ENCODE measurements at places on chromosomes 11 and 22.

- DNase-seq: no peak
These were observed 38.3 kb downstream of the IRAG1 start for GRCh38 chr11:10655227-10655626.

DNA sequence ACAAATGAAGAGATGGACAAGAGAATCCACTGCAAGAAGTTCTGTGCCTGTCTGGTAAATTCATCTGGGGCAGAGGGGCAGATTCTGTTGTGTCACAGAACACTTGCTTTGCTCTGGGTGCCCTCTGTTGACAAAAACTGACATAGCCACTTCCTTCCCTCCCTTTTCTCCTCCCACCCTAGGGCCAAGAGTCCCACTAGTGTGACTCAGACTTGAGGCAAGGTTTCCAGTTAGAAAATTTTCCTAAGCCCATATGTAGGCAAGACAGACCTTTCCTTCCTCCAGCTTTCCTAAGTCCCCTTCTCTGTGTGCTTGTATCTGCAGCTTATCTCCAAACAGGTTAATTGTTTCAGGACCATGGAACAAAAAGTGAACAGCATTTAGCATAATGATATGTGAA is 106.8 kb downstream of the RBFOX2 start:
- DNase-seq: peak; percentile 9

DNA sequence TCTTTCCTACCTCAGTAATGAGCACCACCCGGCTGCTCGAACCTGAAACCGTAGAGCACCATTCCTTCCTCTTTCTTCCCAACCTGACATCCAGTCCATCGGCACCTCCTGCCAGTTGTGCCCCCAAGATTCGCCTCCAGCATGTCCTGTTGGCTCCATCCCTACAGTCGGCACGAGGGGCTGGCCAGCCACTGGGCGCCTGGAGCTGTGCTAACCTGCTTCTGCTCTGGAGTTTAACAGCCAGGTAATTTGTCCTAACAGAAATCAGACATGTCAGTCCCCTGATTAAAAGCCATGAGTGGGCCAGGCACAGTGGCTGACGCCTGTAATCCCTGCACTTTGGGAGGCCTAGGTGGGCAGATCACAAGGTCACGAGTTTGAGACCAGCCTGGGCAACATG is 16.8 kb downstream of the FDX1 start:
- DNase-seq: no peak

- DNase-seq: no peak
These were observed 30.8 kb downstream of the ACO2 start for GRCh38 chr22:41499624-41500280.

- no peak for DNase-seq
These were observed 77.9 kb downstream of the THAP12 start for GRCh38 chr11:76302996-76303395.

- peak; percentile 78 for DNase-seq
These were observed 56.1 kb downstream of the AMBRA1 start for GRCh38 chr11:46537537-46538295.

DNA sequence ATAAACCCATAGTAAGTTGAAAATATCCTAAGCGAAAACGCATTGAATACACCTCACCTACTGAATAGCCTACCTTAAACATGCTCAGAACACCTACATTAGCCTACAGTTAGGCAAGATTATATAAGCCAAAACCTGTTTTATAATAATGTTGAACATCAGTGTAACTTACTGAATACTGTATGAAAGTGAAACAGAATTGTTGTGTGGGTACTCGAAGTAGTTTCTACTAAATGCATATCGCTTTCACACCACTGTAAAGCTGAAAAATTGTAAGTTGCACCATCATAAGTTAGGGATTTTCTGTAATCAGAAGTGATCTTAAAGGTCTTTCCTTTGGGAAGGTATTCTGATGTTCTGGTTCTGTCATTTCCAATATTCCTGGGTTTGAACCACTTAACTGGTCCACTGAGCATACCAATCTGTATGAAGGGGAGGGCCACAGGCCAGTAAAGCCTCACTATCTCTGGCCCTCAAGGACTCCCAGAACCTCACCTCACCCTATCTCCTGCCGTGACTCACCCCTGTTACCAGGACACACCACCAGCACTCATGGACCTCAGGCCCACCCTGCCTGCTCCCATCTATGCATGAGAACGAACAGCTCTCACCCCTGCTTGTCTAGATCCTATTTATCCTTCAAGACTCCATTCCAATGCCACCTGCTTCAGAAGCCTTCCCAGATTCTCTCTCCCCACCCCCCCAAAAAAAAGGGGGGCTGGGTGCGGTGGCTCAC is 70.0 kb downstream of the NAT10 start:
- no peak for DNase-seq

- DNase-seq: no peak
These were observed 107.7 kb upstream of the POU2AF2 start for GRCh38 chr11:111137846-111138245.

- no peak for DNase-seq
These were observed 195.7 kb downstream of the ADAMTS15 start for GRCh38 chr11:130644187-130644586.

DNA sequence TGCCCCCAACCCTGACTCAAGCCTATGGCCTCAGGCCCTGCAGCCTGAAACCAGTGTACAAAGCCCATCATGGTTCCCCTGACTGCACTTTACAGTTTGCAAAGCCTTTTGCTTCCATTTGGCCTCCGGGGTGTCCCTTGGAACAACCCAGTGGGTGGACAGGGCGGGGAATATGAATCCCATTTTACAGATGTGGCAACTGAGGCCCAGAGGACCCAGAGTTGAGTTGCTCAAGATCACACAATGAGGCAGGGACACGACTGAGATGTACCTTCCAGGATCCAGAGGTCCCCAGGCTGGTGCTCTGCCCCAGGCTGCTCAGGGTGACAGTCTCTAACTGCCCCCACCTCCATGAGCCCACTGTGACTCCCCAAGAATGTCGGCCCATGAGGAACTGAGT is 5.4 kb upstream of the POLDIP3 start:
- DNase-seq: no peak

- peak; percentile 46 for DNase-seq
These were observed 88.5 kb downstream of the TRIM44 start for GRCh38 chr11:35750981-35751663.

DNA sequence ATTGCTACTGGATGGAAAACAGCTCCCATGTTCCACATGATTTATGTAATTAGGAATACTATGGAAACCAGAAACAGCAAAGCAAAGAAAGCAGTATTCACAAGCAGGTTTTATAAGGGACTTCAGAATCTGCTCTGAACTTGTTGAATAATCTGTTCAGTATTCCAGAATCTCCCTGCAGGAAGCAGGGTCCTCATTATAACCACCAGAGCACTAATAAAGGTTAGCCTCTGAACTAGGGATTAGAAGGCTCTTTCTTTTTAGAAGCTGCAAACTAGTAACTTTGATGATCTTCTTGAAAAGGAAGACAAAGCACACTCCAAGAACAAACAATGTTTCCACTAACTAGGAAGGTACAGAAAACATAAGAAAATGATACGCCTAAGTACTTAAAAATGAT is 125.8 kb downstream of the DCDC1 start:
- no peak for DNase-seq

DNA sequence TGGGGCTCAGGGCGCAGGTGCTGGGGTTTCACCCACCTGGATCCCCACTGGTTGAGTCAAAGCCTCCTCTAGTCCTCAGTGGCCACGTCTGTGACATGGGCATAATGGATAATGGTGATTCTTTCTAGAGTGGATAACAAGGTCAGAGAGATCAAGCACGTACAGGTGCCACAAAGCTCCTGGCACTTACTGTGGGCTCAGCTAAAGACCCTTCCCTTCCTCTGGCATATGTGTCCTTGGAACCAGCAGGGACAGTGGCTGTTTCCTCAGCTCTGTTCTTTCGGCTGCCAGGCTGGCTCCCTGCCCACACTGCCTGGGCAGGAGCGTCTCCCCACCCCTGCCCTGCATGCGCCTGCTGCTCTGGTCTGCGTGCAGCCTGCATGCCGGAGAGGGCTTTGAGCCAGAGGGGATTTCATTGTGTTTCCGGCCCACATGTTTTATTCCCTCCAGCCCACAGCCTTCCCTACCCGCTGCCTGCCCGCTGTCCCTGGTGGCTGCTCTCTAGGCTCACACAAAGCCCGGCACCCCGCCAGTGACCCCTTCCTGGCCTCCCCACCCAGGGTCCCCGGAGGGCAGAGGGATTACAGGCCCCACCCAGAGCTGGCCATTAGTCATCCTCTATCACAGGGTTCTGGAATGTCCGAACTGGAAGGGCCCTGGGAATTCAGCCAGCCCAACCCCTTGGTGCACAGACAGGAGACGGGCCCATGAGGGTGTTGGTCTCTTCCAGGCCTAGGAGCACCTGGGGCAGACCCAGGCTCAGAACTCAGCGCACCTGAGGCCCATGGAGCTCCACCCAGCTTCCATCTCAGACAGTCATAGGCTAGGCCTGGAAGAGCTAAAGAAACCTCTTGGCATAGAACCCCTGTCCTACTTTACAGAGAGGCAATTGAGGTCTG is 55.3 kb upstream of the GCAT start:
- no peak for DNase-seq

DNA sequence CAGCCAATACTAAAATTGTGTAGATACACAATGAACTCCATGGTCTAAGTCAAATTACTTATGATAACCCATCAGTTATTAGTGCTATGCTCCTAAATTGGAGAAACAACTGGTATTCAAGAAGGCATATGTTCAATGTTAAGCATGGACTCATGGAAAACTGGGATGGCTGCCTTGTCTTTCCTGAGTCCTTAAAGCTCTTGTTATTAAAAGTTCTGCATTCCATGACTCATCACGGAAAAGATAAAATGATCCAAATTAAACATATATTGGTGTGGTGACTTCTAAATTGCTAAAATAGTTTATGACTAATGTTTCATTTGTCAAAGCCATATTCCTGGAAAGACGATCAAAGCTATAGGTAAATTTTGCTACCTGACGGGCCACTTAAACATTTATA is 9.4 kb upstream of the EI24 start:
- no peak for DNase-seq

- no peak for DNase-seq
These were observed 162.6 kb downstream of the KIF18A start for GRCh38 chr11:27945348-27945747.

DNA sequence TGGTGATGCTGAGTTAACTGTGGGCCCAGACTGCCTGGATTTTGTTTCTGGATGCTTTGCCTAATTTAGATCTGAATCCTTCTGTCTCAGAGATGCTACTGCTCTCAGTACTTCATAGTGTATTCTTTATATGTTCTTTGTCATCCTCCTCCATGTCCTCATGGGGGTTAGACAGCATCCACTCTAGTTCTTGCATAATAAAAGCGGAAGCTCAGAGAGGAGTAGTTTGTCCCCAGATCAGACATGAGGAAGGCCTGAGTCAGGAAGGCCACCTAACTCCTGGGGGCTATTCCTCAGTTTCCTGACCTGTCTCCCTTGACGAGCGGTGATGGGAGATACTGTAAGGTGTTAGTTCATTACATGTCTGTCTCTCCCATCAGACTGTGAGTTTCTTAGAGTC is 90.2 kb downstream of the SCN3B start:
- no peak for DNase-seq

- DNase-seq: no peak
These were observed 243.7 kb downstream of the BRD1 start for GRCh38 chr22:49583886-49584505.

GRCh38 chr11:119093942-119094815 is 7.5 kb downstream of the DPAGT1 start:
- no peak for DNase-seq

- DNase-seq: no peak
These were observed 85.4 kb downstream of the ATXN10 start for GRCh38 chr22:45757068-45757467.

- no peak for DNase-seq
These were observed 337.4 kb downstream of the CADM1 start for GRCh38 chr11:115166820-115167219.

GRCh38 chr11:71342951-71343827 is 90.8 kb upstream of the SHANK2 start:
- DNase-seq: no peak

Measured in NCI-H1930 (cell line).